ENCODE measurements at places on chromosomes 3 and 15.

GRCh38 chr3:168260859-168261258 lies 165.1 kb upstream of the GOLIM4 start:
- no peak for DNase-seq

- DNase-seq = no peak
Observed at GRCh38 chr3:124142389-124142970, 150.6 kb upstream of the ROPN1 start.

DNA sequence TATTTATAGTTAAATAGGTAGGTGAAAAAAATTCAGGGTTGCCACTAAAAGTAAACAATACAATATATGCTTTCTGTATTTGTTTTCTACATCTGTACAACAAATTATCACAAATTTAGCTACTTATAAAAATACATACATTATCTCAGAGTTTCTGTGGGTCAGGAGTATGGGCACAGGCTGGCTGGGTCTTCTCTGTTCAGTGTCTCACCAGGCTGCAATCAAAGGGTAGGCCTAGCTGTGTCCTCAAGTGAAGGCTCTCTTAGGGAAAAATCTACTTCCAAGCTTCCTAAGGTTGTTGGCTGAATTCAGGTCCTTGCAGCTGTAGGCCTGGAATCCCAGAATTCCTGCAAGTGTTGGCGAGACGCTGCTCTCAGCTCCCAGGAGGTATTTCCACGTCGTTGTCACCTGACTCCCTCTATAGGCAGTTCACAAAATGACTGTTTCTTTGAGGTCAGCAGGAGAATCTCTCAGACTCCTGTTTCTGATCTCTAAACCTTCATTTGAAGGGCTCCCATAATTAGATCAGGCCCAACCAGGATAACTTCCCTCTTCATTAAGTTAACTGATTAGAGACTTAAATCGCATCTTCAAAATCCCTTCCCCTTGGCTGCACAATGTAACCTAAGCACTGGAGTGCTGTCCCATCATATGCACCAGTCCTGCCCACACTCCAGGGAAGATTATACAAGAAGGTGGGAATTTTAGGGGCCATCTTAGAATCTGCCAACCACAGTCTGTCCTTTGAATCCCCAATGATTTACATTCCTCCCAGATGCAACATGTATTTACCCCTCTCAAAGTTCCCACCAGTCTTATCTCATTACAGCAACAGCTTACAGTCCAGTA lies 296.6 kb downstream of the SUCLG2 start:
- no peak for DNase-seq

DNA sequence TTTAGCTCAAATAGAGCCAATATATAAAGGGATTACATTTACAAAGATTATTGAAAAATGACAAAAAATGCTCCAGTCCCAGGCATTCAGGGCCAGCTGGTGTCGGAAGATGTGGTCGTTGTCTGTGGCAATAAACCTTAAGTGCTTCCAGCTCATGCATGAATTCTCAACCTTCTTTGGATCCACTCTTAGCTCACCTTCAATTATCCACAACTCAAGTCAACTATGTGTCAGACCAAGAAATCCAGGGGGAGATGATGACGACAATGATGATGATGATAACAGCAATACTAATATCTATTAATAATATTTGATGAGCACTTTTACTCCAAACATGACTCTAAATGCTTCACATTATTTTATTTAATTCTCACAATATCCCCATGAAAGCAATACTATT lies 53.6 kb upstream of the PXYLP1 start:
- DNase-seq = no peak
